Neural crest cell (in vitro differentiated cells): ENCODE measurements at places on chromosomes 6 and 20.

- no peak for DNase-seq
Observed at GRCh38 chr6:69487688-69488087, 309.1 kb downstream of the LMBRD1 start.

- DNase-seq = no peak
Observed at GRCh38 chr6:110672122-110672521, 143.1 kb downstream of the CDK19 start.

DNA sequence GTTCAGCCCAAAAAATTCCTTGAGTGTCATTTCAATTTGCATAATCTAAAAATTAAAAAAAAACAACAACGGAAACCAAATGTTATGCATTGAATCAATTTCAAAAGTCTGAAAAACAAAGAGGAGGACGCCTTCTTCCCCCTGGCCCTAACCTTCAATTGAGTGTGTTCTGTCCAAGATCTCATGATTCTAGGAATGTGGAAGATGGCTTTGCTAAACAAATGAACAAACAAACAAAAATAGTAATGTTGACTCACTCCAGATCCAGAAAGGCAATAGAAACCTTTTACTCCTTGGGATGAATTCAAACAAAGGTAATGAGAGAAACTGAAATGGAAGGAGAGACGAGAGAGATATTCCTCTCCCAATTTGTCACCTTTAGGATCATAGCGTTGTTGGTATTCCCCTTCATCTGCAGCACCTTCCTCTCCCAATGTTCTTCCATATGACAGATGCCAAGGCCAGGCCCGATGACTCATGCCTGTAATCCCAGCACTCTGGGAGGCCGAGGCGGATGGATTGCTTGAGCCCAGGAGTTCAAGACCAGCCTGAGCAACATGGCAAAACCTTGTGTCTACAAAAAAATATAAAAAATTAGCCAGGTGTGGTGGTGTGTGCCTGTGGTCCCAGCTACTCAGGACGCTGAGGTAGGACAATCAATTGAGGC, 109.2 kb upstream of the ADGRF1 start:
- DNase-seq = no peak

DNA sequence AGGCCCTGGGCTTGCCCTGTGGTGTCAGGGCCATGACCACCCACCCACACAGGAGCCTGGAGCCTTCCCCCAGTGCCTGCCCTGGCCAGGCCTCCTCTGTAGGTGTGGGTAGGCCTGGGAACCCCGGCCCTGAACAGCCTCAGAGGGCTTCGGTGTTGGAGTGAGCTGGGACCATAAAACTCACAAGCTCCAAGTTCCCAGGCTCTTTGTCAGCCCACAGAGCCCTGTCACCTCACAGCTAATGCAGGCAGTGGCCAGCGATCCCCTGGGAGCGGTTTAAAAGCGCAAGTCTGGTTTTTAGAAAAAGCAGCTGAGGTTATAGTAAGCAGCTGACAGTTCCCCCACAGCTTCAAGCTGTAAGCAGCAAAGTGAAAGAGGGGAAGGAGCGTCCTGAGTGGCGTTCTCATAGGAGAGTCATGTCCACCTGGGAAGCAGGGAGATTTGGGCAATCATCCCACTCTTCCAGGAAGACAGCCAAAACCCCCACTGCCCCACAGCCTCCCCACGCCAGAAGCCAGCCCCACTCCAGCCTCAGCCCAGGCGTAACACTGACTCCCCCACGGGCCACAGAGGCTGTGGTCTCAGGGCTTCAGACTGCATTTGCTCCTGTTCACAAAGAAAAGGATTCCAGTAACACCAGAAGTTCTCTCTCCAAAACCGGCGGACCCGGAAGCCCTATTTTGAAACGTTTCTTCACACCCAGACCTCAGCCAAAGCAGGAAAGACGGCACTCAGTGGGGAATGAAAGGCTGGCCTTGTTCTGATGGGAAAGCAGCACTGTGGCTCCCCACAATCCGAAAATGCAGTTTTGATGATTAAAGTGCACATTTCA, 34.3 kb upstream of the FOXC1 start:
- no peak for DNase-seq

DNA sequence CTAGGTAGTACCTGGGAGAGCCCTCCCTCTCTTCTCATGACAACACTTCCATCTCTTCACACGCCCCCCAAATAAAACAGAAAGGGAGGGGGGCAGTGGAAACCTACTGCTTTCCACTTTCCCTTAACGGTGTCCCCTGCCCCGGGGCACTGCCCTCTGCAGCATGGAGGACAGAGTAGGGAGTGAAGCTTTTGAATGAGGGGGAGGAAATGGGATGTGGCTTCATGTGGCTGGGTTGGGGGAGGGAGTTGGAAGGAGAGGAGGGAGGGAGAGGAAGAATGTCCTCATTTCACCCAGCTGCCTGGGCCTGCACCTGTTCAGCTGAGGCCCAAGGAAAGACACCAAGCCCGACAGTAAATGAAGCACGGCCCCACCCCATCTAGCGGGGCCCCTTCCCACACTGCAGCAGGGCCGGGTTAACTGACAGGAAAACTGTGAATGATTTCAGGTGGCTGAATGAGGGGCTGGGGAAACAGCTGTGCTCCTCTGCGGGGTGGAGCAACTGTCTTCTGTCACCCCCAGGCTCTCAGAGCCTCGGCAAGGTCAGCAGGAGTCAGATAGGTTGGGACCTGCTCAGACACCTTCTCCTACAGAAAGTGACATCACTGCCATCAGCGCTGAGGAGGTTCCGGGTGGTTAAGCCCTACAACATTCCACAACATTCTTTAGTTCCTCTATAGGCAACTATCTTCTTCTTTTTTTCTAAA, 40.0 kb upstream of the TAF8 start:
- DNase-seq = no peak

DNA sequence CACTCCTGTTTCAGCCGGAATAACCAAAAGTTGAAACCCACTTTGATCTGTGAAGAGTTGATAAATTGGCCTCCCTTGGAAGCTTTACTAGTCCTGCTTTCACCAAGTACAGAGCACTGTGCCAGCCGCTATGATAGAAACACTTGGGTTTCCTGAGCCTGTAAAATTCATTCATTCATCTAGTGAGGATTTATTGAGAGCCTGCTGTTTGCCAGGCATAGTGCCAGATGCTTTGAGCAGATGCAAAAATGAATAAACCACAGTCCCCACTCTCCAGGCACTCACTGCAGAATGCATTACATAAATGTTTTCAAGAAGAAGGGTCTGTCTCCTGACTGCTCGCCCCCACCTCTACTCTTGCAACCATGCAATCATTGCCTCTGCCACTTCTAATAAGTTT, 25.3 kb upstream of the TMEM217 start:
- no peak for DNase-seq

DNA sequence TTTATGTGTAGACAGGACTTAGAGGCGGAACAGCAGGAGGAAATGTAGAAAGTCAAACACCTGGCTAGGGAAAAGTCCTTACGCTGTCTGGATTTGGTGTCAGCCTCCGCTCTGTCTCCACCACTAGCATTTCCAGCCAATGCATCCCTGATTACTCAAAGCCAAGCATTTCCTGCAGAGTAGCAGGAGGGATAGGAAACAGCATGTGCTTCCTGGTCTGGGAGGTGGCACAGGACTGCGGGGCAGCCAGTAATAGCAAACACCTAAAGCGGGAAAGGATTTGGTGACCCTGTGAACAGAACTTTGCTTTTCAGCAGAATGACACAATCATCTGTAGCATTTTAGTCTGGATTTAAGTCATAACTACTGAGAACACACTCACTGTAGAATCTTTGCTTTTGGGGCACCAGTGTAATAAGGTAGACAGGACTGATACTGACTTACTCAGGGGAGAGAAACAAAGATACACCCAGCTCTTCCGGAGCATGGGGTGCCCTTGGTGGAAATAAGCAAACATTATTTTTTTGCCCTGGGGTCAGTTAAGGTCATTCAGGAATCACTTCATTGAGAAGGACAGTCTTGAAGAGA, 133.3 kb upstream of the AHI1 start:
- no peak for DNase-seq

- no peak for DNase-seq
Observed at GRCh38 chr6:156013155-156013554, 557.5 kb upstream of the NOX3 start.

GRCh38 chr20:32108814-32109391, 611 bp upstream of the TM9SF4 start:
- no peak for DNase-seq

DNA sequence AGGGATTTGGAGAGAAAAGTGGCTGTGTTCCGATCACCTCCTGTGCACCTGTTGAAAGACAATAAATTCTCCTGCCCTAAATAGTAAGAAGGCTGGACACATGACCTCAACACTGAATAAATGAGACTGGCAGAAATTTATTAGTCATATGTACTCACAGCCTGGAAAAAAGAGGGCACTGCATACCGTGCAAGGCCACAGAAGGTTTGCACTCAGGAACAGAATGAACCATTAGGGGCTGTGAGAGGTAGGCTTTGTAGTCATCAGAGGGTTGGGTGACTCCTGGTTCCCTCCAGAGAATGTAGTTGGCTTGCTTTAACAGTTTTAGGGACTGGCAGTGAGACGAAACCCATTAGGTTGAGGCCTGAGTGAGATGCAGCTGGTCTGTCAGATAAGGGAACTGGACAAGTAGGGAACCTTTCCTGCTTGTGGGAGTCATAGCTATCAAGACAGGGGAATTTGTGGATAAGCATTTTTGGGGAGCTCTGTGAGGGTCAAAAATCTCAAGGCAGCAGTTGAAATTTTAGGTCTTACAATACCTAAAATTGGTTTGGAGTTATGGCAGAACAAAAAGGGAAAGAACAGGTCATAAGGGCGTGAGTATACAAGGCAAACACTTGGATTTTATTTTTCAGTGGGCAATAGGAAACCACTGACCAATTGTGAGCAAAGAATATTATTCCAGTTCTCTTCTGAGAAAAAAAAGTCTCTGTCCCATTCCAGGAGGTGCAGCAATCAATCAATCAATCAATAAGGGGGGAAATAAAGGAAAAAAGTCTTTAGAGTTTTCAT, 67.9 kb upstream of the BTN3A2 start:
- no peak for DNase-seq

- DNase-seq = no peak
Observed at GRCh38 chr20:54064939-54065338, 5.5 kb downstream of the BCAS1 start.

GRCh38 chr6:132498638-132499037, 14.3 kb downstream of the STX7 start:
- DNase-seq = no peak

GRCh38 chr6:80338201-80338836, 231.8 kb downstream of the BCKDHB start:
- peak; percentile 82 for DNase-seq

DNA sequence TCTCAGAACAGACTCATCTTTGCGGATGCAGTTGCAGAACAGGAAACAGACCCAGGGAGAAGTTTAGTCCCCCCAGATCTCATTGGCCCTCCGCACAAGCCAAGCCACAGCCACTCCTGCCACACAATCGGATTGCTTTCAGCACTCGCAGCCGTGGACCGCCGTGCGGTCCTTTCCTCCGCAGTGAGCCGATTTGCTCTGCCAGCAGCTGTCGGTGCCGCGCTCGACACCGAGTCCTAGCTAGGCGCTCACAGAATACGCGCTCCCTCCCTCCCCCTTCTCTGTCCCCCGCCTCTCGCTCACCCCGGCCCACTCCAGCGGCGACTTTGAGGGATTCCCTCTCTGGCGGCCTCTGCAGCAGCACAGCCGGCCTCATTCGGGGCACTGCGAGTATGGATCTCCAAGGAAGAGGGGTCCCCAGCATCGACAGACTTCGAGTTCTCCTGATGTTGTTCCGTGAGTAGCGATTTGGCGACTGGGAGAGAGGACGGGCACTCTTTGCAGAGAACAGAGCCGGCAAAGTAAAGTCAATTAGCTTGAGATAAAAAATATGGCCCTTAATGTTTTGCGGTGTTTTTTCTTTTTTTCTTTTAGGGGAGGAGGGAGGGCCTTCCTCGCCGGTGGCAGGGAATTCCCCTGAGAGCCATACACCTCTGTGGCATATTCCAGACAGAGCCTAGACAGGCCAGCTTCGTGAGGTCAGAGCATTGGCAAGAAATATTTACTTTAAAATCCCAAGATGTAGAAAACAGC, at the start of gene LAMP5:
Gene LAMP5, plus strand, starts transcription at position 130 of the 753 bp plus-strand sequence. Its CDS starts 263 bp downstream, at position 393.
- DNase-seq = peak; percentile 55

GRCh38 chr6:5469101-5469846, 208.0 kb downstream of the FARS2 start:
- DNase-seq = no peak

DNA sequence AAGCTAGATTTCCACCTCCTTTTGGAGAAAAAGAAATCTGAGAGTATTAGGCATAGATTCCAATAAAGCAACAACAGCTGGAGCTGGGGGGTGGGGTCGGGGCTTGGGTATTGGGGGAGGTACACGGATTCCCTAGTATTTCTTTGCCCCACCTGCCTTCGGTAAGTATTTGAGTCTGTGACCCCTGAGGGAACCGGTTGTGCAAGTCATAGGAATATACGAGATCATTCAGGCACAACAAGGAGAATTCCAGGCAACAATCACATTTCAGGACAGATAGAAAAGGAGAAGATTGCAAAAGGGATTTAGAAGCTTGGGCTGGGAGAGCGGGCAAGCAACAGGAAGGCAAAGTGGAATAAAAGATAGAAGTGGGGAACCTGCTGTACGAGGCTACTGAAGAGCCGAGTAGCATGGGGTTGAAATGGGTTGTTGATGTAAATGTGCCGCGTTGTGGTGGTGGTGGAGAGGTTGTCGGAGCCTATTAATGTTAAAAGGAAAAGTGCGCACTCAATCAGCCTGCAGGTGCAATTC, 148.9 kb downstream of the BCAS1 start:
- DNase-seq = no peak

GRCh38 chr20:23441850-23442313, 2.4 kb downstream of the CSTL1 start:
- peak; percentile 84 for DNase-seq

DNA sequence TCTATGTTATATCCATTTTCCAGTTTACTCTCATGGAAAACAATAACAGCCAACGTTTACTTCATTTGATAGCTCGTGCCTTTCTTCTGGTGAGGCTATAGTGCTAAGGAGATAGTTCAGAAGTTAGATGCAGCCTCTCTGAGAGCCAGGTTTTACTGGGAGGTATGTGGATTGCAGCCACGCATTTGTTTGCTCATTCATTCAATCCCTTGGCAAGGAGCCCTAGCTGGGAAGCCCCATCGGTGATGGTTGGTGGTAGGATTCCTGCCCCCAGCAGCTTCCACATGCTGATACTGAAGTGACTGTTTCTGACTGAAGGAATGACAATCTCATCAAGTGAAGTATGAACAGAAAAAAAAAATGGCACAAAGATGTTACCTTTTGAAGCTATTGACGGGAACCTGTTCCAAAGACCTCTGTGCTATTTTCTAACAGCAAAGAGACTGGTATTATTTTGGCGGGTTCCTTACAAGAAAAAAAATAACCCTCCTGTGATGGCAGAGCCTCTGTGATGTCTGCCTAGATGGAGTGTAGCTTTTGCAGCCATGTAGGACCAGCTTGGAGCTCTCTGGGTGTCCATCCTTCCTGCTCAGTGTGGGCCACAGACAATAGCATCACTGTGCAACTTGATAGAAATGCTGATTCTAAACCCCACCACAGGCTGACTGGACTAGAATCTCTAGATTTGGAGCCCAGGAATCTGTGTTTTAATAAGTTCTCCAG, 30.6 kb downstream of the SNAP25 start:
- DNase-seq = no peak
